ENCODE measurements at places on chromosomes 1 and 21.

GRCh38 chr1:180950321-180950720, 37.6 kb downstream of the KIAA1614 start:
- DNase-seq = no peak

DNA sequence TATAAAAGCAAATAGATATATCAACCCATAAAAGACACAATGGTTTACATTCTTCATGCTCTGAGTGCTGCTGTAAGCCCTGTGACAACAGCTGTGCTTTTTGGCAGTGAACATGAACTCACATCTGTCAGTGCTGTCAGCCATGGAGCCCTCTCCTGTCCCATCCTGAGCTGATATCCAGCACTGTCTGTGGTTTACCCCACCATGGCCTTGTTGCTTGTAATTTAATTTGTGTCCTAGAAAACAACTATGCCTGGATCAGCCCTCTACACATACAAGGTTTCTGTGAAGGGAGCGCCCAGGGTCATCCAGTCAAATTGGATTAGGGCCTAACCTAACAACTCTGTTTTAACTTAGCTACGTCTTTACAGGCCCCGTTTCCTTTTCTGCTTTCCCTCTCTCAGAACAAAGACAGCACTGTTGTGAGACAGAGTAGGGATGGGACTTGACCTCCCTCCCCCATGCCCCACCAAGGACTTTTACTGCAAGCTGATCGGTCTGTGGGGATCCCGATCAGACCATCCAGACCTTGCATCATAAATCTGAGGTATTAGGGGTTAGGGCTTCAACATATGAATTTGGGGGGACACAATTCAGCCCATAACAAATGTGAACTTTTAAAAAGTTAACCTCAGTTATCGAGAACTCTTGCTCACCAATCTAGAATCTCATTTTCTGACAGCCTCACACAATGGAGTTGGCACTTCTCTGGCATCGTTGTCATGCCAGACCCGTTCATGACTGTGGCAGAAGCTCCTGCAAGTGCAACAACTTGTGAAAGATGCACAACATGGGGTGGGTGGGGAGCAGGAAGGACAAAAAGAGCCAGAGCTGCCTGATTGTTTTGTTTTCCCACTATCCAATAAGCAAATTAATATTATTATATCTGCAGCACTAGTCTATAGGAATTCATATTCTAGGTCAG, 16.4 kb upstream of the SLC44A3 start:
- DNase-seq = peak; percentile 38

GRCh38 chr1:100423832-100424337, 71.6 kb downstream of the CDC14A start:
- no peak for DNase-seq

- DNase-seq = no peak
Observed at GRCh38 chr1:2629627-2630497, 3.0 kb downstream of the MMEL1 start.

- no peak for DNase-seq
Observed at GRCh38 chr1:41723786-41724185, 194.9 kb downstream of the HIVEP3 start.

- no peak for DNase-seq
Observed at GRCh38 chr1:10779841-10780240, 16.6 kb downstream of the CASZ1 start.
